ENCODE measurements at places on chromosomes 11 and 22. TPM values are rescaled to one million over a fixed set of nuclear protein-coding genes. Genes with fewer than 3 reads are reported as not detected.

GRCh38 chr11:1449490-1450243 lies 36.9 kb downstream of the MOB2 start:
- no peak for DNase-seq

GRCh38 chr11:2466869-2467694 lies 22.3 kb downstream of the KCNQ1 start:
- no peak for DNase-seq

Gene PKP3
- 6.6 TPM for polyA plus RNA-seq

Gene TENM4
- polyA plus RNA-seq: 24.5 TPM

DNA sequence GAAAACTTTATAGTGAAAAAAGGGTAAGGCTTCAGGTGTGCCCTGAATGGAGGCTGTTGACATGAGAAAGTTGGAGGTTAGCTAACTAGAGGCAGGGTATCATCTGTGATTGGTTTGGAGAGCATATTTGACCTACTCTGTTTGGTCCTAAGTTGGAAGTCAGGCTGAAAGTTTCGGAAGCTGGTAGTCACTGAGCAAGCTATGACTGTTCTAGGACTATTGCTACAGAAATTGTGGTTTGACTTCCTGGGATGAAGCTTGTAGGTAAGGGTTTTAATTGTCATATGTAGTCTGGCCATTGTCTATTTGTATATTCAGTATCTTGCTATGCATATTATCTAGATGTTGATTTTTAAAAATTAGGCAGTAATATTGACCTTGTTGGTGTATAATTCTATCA lies 565.0 kb downstream of the TMEM135 start:
- DNase-seq: no peak

DNA sequence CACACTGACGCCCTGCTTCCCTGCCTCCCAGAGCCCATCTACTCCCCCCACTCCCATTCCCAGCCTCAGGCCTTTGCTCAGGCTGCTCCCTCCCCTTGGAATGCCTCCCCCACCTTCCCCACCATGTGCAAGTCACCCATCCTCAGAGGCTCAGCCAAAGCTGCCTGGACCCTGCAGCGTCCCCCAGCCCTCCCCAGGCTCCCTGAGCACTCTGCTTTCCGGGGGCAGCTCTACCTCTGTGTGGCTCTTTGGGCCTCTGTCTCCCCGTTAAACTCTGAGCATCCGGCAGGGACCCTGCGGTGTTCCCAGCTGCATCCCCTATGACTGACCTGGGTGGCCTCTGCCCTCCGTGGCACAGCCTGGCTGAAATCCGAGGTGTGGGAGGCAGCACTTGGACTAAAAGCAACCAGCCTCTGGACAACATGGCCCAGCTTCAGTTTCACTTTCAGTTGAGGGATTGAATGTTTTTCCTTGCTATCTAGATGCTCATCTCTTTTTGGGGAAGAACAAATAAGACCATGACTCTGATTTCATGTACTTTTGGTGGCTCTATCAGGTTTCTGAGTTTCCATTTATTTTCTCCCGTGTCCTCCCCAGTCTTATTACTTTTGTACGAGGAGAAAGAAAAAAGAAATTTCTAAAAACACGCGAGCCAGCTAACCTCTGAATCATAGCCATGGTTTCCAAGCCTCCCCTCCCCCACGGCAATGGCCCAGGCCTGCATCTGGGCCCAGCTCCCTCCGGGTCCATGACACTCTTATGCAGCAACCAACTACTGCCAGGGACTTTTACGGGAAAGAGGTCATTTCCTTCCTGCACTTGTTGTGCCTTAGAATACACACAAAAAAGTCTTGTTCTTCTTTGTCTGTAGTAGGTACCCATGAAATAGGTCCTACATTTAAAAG lies 3.8 kb downstream of the APOL3 start:
- peak; percentile 69 for DNase-seq
